Endodermal cell (in vitro differentiated cells): ENCODE measurements at places on chromosomes 12 and 14. TPM values are rescaled to one million over a fixed set of nuclear protein-coding genes. Genes with fewer than 3 reads are reported as not detected.

DNA sequence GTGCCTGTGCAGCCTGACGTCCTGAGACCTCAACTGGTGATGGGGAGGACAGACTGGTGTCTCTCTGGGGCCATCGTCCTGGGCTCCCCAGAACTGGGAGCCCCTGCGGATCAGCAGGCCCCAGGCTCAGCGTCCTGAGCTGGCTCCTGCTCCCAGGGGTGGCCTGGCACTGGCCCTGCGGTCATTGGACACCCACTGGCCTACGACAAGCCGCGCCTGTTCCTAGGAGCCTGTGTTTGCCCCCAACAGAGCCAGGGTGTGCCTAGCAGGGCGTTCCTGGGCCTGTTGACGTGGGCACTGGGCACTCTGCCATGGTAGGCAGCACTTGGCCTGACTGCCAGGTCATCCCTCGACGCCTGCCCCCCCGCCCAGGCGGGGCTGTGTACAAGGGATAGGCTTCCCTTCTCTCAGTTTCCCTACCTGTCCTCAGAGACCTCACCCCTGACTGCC, 8.4 kb downstream of the ADSS1 start:
- no peak for DNase-seq

GRCh38 chr14:90301122-90301521, 30.6 kb downstream of the NRDE2 start:
- DNase-seq = no peak

- DNase-seq = peak; percentile 13
Observed at GRCh38 chr14:105852378-105853088, 326.1 kb downstream of the TMEM121 start.

- DNase-seq = no peak
Observed at GRCh38 chr14:89432226-89432625, 15.2 kb upstream of the FOXN3 start.

GRCh38 chr12:31315784-31316465, 10.0 kb downstream of the SINHCAF start:
- no peak for DNase-seq

GRCh38 chr12:20370014-20370386, 1.7 kb downstream of the PDE3A start:
- DNase-seq = no peak

DNA sequence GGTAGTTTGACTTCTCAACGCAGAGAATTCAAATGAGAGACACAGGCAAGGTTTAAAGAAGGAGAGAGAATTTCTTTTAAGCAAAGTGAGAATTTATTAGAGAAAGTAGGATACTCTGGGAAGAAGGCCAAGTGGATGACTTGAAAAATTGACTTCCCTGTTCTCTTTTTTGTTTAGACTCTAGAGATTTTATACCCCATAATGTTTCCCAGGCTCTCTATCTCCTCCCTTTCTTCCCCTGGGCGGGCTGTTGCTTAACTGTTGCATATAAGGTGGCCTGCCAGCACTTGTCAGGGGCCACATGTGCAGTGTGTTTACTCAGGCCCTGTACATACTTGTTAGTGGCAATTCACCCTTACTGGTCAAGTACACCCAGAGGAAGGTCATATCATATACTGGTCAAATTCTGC, 403.7 kb downstream of the SLC6A15 start:
- no peak for DNase-seq

GRCh38 chr14:75514673-75515628, 7.3 kb upstream of the BATF start:
- peak; percentile 79 for DNase-seq

DNA sequence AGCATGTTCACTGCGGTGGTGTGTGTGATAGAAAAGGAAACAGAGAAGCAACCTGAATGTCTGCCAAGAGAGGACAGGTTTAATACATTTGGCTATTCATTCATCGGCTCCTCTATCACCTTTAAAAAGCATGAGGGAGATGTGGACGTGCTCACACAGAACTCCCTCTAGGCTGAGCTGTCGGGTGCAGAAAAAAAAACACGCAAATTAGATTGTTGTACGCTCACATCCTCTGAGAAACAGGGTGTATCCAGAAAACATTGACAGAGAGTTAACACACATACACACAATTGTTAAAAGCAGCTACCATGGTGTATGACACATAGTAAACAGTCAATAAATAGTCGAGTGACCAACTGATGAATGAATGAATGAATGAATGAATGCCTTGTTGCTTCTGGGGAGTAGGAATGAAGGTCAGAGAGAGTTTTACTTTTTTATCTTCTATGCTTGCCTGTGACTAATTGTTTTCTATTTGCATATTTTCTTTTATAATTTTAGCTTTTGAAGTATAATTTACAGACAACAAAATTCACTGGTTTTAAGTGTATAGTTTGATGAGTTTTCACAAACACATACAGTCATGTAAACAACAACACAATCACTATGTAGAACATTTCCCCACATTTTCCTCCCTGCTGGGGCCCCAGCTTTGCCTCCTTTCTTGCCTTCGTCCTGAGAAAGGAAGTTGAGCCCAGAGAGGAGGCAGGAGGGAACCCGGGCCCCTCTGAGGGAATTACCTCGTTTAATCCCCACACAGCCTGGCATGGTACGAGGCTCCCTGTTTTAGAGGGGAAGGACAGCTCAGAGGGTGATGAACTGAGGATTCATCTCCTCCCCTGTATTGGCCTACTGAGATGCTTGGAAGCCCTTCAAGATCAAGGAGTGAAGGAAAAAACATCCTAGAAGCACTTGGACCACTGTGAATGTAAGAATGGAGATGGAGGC, 19.7 kb upstream of the FAM222A start:
- no peak for DNase-seq

CHST11 gene
- 29.7 and 36.2 TPM in 2 replicates for total RNA-seq

RNASE2 gene
- not detected in 3 replicates for total RNA-seq

DNA sequence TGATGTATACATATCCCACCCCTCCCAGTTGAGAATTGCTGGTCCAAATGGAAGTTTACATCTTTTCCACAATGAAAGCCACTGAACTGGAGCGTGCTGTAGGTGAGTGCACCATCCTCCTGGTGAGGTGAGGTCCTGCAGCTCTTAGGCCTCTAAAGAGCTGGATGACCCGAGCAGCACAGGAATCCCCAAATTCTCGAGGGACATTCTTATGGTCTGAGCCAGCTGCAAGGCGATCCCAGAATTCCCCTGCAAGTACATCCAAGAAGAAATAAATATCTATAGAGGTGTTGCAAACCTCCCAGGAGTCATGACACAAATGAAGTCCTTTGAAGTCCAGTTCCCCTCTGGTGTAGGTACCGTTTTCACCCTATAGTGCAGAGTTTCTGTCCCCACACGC, 24.0 kb downstream of the TMEM132C start:
- DNase-seq = peak; percentile 54

PTPRB gene
- total RNA-seq = 0.11 and 0.22 TPM in 2 replicates

- DNase-seq = no peak
Observed at GRCh38 chr12:110804406-110804805, 42.4 kb upstream of the CCDC63 start.

GRCh38 chr12:44457465-44457864, 418.6 kb downstream of the NELL2 start:
- peak; percentile 91 for DNase-seq

LARP4 gene
- total RNA-seq = 106 to 118 TPM (median 111 TPM) in 3 replicates

GRCh38 chr12:95951515-95951914, 8.4 kb downstream of the AMDHD1 start:
- DNase-seq = no peak

DNA sequence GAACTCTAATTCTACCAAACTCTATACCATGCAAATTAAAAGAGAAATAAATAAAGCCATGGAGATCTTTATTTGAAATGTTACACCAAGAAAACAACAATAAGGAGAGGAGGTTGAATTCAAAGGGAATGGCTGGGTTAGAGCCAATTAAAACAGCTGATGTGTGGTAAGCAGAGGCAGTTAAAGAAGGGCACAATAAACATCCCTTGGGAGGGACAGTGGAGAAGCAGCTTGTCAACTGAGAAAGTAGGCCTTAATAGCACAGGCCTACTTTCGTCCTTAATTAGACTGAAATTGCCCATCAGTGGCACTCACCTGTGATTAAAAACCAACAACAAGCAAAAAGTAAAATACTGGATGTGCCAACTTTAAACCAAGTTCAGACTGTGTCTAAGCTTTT, 16.3 kb upstream of the NAV3 start:
- DNase-seq = no peak

- DNase-seq = no peak
Observed at GRCh38 chr14:31320922-31321766, 99.2 kb downstream of the HEATR5A start.

FAM181A gene
- not detected in 3 replicates for total RNA-seq

SLC4A8 gene
- total RNA-seq = 11.3 to 29.7 TPM (median 26.4 TPM) in 3 replicates

DNA sequence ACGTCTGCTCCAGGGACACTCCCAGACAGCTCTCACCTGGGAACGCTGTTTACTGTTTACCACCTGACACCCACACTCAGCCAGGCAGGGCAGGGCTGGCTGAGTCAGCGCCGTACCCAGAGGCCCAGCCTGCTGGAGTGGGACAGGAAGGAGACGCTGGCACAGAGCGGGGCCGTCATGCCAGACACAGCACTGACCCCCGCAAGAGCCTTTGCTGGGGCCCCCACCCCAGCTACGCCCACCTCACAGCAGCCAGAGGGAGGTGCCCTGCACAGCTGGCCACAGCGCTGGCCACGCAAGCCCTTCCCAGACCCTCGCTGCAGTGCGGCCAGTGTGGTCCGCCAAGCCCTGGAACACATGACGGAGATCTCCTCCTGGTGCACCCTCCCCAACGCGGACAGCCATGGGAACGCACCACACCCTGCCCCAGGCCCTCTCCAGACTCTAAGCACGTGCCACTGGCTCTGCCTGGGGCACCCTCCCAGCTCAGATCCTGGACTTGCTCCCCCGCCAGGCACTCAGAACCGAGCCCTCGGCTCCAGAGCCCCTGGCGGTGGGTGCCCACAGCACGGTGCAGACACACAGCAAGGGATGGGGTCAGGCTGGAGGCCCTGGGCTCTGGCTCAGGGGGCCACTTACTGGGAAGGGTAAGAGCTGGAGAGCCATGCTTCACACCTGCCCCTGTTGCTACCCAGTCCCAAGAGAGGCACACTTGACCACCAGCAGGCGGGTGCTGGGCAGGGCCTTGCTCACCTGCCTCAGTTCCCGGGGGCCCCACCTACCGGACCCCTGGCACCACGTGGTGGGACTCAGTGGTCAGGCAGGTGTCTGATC, 5.7 kb downstream of the AHNAK2 start:
- peak; percentile 72 for DNase-seq

DNA sequence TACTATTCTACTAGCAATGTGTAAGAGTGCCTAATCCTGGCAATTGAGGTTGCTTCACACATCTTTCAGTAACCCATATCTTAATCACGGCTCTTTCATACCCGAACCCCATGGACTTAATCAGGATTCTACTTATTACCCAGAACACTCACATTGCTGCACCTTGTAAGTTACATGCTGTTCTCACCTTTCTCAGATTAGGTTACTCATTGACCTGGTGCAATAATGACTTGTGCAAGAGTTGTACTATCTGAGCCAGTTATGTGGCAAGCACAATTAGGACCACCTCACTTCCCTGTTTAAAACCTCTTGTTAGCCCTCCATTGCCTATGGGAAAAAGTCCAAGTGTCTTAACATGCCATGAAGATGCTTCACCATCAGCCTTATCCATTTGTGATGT, 306.7 kb upstream of the E2F7 start:
- no peak for DNase-seq

EPYC gene
- total RNA-seq = not detected in 3 replicates

CLEC2D gene
- total RNA-seq = 6.6 to 19.3 TPM (median 18.3 TPM) in 3 replicates

HOXC11 gene
- total RNA-seq = not detected in 3 replicates

GRCh38 chr12:27966870-27967269, 5.7 kb downstream of the PTHLH start:
- DNase-seq = no peak
